ENCODE measurements at places on chromosomes 6 and 20.
A peak's percentile ranks its signal among the peaks of the same experiment; 100 is the strongest.

GRCh38 chr6:146289816-146290588 lies 253.6 kb upstream of the RAB32 start:
- DNase-seq, result no peak

- no peak for DNase-seq
Measured at GRCh38 chr20:49478266-49478665, 4.2 kb downstream of the KCNB1 start.

DNA sequence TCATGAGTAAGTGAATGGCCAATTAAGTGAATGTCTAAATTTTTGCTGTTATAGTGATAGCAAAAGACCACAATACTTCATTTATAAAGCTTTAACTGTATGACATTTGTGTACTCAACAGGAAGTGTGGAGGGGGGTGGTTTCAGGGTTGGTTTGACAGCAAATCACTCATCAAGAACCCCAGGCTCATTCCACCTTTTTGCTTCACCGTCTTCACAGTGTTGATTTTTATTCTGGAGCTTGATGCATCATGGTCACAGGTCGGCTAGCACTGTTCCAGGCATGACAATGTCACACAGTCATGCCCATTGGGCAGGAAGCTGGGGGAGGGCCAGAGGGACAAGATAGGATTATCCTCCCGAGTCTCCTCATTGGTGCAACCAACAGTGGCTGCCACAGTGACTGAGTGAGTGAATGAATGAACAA lies 75.0 kb downstream of the MDGA1 start:
- no peak for DNase-seq

DNA sequence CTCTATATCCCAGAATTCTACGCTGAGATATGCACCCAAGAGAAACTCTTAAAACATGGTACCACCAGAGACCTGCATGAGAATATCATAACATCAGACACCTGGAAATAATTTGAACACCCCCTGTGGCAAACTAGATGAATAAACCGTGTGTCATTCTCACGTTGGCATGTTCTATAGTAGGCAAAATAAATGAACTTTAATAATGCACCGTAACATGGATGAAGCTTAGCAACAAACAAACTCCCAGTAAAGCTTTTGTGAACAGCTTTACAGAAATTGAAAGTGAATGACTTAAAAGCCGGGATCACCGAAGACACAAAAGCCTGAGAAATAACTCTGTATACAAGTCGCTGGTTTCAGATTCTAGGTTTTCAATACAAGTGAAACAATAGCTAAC lies 1166.8 kb upstream of the CITED2 start:
- no peak for DNase-seq

GRCh38 chr6:149749594-149750135 lies at the start of gene PCMT1:
PCMT1 (plus strand) TSS chr6:149749741; CDS start chr6:149749902, 161 bp downstream.
- DNase-seq, result peak; percentile 92

DNA sequence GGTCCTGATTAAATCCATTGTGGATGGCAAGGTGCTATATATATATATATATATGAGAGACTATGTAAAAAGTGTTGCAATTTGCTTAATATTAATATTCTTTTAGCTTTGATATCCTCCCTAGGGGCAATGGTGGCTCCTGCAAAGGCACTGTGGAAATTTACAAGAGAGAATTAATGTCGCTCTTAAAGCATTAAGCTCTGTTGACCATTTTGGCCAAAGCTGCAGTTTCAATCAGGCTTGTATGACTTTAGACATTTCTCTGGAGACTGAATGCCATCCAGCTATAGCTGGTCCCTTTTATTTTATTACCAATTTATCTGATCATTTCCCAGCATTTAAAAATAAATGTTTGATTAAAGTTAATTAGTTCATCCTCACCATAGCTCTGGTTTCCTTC lies 155.3 kb downstream of the JARID2 start:
- no peak for DNase-seq

- no peak for DNase-seq
Measured at GRCh38 chr6:141464490-141464889, 668.2 kb upstream of the GJE1 start.
